HepG2 (cell line): ENCODE measurements at places on chromosomes 3 and 15. TPM values are rescaled to one million over a fixed set of nuclear protein-coding genes. Genes with fewer than 3 reads are reported as not detected.

Gene NPAP1
- not detected in 2 replicates for total RNA-seq

Gene SH3GL3
- not detected in 2 replicates for total RNA-seq

Gene ST8SIA2
- total RNA-seq = not detected in 2 replicates

Gene TNFAIP8L3
- total RNA-seq = 4.0 and 5.8 TPM in 2 replicates

Gene WNT5A
- total RNA-seq = not detected in 2 replicates

Gene GOLGA8H
- total RNA-seq = 0.21 and 0.49 TPM in 2 replicates

Gene CFAP91
- total RNA-seq = not detected in 2 replicates

Gene CLRN1
- total RNA-seq = not detected in 2 replicates

Gene ANKRD63
- total RNA-seq = not detected in 2 replicates
